ENCODE measurements at places on chromosomes 16 and 17.
A peak's percentile ranks its signal among the peaks of the same experiment; 100 is the strongest.

GRCh38 chr17:67421869-67422273 is 44.8 kb downstream of the PITPNC1 start:
- peak; percentile 100 for DNase-seq

DNA sequence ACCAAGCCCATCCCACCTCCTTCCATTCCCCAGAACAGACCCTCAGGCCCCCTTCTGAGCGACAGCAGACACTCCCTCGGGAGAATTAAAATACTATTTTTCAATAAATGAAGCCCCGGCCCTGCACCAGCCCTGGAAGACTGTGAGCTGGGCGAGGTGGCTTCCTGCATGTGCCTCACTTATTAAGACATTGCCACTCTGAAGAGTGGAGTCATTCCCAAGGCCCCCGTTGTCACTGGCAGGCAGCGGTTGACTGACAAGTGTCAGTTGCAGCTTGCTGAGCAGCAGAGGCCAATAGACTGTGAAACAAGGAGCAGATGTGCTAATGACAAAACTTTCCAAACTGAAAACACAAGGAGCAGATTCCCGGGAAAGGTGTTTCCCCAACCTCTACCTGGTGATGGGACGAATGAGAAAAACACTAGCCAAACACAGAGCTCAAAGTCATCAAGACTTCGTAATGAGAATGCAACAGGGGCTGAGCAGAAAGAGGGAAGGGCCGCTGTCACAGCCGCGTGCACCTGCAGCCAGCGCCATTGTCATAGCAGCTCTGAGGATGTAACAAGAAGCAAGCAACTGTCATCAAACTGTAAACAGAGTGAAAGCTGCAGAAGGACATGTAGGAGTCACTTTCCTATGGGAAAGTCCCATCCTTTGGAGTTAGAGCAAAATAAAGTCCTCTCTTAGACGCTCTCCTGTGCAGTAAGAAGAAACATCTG is 232.1 kb downstream of the C16orf78 start:
- no peak for DNase-seq

- DNase-seq: no peak
These were observed 121.3 kb upstream of the GOT2 start for GRCh38 chr16:58855291-58855863.

GRCh38 chr16:23452221-23452571 is 793 bp downstream of the COG7 start:
- DNase-seq: peak; percentile 12

DNA sequence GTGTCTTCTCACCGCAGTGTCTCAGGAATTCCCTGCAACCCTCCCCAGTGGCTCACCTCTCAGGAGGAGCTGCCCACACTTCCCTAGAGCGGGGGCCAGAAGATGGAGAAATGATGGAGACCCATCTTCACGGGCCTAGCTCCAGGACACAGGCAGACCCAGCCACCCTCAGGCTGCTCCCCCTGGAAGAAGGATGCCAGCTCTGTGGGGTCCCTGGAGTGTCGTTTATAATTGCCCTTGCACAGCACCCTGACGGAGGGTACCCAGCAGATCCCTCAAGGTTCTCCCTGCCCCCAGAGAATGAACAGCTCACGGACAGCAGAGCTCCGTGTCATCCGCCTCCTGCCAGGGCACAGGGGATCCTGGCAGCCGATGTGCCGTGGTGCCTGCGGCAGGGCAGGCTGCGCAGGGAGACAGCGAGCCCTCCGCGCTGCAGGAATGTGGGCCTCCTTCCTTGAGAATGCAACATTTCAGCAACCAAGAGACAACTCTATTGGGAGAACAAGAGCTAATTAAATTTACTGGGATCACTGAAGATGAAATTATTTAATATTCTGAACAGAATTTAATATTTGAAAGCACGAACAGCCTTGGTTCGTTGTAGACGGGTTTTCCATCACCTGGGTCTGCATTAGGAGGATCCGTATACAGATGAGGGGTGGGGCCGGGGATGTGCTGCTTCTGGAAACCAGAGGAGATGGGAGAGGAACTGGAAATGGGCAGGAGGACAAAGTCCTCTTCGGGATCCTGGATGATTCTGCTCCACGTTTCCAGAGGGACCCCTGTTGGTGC is 21.0 kb upstream of the RBFOX3 start:
- no peak for DNase-seq

GRCh38 chr17:36578671-36579070 is 13.0 kb upstream of the DHRS11 start:
- DNase-seq: no peak

DNA sequence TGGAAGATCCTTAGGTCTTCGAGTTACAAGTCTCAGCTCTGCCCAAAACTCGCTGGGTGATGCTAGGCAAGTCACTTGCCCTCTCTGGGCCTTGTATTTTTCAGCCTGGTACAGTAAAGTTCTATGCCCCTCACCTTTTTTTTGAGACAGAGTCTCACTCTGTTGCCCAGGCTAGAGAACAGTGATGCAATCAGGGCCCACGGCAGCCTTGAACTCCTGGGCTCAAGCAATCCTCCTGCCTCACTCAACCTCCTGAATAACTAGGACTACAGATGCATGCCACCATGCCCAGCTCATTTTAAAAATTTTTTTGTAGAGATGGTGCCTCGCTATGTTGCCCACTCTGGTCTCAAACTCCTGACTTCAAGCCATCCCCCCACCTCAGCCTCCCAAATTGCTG is 3.8 kb downstream of the MYH11 start:
- DNase-seq: no peak

Measured in ELR (cell line).